ENCODE measurements at places on chromosomes 5 and 9.
A peak's percentile ranks its signal among the peaks of the same experiment; 100 is the strongest.

GRCh38 chr5:104327801-104328200 lies 765.2 kb upstream of the NUDT12 start:
- DNase-seq, result no peak

DNA sequence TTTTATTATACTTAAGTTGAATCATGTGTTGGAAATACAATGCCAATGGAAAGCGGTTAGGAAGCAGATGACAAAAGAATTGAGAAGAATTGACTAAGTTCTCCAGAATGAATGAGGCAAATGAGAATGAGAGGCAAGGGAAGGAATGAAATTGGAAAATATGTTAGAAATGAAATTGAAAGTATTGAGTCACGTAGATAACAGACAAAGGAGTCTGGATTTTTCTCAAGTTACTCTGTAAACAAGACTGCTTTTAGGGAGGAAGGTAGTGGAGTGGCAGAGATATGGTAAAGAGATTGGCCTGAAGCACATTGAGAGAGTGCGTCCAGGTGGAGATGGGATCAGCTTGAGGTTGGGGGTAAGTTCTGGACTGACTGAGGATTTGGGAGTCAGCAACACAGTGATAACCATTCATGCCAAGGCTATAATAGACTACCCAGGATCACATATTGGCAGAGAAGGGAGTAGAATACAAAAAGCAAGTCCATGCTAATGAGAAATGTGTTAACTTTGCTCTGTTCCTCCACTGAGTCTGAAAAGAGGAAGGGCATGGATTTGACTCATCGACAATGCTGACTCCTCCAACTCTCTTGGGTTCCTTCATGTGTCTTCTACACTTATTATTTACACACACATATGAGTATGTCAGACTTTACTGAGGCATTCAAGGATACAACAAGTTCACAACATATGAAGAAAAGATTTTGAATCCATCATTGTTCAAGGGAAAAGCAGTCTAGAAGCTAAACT lies 814.2 kb upstream of the ZNF608 start:
- no peak for DNase-seq

DNA sequence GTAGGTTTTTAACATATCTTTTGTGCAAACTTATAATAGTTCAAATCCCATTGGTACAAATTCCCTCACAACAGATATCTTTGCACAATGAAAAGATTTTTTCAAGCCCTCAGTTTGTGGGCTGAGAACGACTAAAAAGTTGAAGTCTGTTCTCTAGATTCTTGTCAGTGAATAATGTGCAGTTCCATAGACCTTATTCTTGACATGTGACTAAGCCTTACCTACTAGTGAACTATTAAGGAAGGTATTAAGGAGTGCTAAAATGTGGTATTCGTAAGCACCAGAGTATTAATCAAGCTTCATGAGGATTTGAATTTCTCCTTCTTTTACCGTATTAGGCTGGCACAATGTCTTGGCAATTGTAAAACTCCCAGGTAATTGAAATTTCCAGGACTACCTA lies 205.6 kb upstream of the DMRTA1 start:
- no peak for DNase-seq

GRCh38 chr5:139848508-139849100 lies 53.0 kb downstream of the PSD2 start:
- peak; percentile 28 for DNase-seq

DNA sequence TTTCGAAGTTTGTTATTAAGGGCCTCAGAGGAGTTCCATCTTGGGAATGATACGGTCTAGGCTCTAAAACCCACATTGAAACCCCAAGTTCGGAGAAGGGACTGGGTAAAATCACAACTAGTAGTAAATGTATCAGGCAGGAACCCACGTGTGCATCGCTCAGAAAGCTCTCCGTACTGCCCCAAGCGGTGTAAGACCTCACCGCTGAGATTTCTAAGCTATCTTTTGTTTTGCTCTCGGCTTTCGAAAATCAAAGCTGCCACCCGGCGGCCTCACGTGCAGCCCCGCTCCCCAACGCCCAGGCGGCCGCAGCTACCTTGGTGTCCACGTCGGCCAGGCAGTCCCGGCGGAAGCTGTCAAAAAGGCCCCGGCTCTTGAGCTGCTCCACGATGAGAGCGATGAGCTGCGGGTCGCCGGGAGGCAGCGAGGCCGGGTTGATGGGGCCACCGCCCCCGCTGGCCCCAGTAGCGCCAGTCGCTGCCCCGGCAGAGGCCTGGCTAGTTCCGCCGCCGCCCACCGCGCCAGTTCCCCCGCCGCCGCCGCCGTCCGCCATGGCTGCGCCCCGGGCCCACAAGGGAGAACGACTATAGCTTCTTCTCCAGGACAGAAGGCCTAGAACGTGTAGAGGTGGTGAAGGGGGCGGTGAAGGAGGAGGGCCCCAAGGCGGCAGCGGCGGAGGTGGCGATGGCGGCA lies 420 bp downstream of the BOD1 start:
- DNase-seq, result peak; percentile 80

GRCh38 chr9:137252555-137253506 lies 1.7 kb downstream of the STPG3 start:
- DNase-seq, result no peak

DNA sequence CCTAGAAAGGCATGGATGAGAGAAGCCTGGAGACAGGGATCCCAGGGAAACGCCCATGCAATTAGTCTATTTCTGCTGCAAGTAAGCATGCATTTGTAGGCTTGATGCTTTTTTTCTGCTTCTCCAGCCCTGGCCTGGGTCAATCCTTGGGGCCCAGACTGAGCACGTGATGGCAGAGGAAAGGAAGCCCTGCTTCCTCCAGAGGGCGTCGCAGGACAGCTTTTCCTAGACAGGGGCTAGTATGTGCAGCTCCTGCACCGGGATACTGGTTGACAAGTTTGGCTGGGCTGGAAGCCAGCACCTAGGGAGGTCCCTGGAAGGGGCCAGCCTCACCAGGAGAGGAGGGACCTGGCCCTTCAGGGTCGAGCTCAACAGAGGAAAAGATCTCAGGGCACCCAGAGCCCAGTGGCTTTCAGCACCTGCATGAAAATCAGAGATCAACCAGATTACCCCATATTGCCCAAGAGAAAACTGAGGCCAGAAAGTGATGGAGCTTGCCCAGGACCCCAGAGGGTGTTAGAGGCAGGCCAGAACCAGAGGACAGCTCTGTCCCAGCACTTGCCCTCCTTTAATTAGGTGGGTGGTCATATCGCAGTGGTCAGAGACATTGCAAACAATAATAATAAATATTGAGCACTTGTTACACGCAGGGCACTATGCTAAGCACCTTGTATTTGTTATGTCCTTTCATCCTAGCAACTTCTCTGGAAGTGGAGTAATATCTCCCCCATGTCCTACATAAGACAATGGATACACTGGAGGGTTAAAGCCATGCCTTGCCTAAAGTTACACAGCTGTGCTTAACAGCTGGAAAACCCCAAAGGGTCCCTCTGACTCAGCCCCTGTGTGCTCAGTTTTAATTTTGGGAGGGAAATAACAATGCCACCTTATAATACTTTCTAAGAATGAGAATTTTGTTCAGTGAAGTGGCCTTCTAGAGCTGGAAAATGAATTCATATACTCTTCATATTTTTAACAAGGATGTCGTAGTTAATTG lies 67.1 kb downstream of the KLF4 start:
- DNase-seq, result peak; percentile 46

- DNase-seq, result no peak
These were observed 5.1 kb downstream of the PNPLA7 start for GRCh38 chr9:137545123-137545522.

DNA sequence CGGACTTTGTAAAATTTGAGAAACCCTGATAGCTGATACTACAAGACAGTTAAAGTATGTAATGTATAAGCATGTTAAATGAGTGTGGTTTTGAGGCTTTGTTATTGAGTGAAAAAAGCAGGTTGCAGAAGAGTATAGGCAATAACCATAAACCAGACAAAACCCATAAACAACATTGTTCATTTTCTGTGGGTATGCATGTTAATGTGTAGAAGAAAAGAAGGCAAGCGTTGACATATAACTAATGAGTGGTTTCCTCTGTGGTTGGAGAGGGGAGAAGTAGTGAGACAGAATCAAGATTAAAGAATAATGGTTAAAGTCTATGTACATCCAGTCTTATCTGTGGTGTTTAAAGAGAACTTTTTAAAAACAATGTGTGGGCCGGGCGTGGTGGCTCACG lies 26.2 kb downstream of the RAD23B start:
- no peak for DNase-seq

GRCh38 chr9:1869843-1870242 lies 145.3 kb upstream of the SMARCA2 start:
- peak; percentile 45 for DNase-seq

DNA sequence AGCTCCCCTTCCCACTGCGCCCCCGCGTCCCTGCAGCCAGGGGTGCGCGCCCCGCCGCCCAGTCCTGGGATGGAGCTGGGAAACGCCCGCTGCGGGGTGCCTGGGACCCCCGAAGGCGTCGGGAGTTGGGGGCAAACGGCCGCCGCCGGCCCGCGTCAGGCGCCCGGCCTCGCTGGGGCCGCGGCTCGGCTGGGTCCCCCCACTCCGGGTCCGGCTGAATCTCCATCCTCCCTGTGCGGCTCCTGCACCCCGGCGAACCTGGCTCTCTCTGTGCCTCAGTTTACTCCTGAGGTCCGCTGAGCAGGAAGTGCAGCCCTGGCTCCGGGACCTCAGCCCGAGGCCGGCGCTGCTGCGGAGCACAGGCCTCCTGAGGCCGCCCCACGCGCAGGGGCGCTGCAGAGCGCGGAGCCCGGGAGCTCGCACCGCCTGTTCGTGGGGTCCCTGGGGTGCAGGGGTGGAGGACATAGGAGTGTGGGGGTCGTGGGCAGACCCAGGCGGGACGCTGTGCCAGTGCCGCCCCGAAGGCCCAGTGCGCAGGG lies 13.9 kb upstream of the TMEM250 start:
- no peak for DNase-seq

- DNase-seq, result no peak
These were observed 253.3 kb downstream of the EDIL3 start for GRCh38 chr5:84131372-84131771.

GRCh38 chr5:81766611-81767010 lies 15.7 kb upstream of the SSBP2 start:
- DNase-seq, result no peak

DNA sequence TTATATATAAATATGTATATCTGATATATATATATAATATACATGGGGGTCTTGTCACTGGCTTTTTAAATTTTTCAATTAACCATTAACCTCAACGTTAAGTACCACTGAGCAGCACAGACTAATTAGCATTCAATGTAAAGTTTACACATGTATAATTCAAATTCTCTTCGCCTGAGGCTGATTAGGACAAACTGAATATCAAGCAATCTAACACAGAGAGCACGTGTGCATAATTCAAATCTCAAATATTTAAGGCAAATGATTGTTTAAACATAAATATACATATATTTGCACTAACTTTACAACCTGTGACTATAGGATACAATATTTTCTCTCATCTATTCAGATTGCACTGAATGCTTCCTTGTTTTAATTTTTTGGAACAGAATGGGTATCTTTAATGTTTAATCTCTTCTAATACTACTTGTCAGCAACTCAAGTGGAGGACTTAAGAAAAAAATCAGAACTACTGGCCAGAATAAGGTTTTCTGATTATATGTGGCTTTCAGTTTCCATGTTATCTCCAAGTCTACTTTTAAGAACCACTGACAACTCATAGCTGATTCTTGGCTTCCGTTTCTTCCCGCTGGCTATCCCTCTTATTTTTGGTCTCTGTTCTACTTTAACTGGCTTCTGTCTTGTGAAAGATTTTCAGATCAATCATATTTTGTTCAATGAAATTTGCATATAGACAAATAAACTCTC lies 204.8 kb downstream of the MLLT3 start:
- no peak for DNase-seq

GRCh38 chr5:149667084-149667828 lies 62.9 kb upstream of the PPARGC1B start:
- DNase-seq, result peak; percentile 34

- no peak for DNase-seq
These were observed 45.5 kb downstream of the DROSHA start for GRCh38 chr5:31486441-31486840.

GRCh38 chr9:130608554-130609134 lies 29.3 kb downstream of the FUBP3 start:
- DNase-seq, result no peak

DNA sequence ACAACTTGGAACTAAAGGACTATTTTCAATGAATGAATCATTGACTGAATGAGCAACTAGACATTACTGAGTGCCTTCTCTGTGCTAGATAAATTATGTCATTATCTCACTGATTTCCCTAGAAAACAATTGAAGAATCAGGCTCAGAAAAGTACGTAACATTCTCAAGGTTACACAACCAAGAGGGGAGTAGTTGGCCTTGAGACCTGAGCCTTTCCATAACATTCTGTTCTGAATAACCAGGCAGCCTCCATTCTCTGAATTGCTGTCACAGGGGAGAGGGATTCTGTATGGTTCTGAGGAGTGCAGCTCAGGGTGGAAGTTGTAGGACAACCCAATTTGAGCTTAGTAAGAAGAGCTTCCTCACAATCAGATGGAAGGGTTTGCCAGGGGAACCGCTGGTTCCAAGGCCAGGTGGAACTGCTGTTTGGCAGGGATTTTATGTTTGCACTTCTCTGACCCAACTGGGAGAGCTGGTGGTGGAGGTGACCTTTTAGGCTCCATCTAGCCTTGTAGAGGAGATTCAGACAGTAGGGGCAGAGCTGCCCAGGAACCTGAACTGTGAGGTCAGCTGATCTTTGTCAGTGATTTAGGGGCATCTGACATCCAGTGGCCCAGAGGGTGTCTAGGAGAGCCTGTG lies 16.3 kb downstream of the POLR1E start:
- no peak for DNase-seq

GRCh38 chr5:38641003-38641402 lies 84.6 kb upstream of the LIFR start:
- no peak for DNase-seq

DNA sequence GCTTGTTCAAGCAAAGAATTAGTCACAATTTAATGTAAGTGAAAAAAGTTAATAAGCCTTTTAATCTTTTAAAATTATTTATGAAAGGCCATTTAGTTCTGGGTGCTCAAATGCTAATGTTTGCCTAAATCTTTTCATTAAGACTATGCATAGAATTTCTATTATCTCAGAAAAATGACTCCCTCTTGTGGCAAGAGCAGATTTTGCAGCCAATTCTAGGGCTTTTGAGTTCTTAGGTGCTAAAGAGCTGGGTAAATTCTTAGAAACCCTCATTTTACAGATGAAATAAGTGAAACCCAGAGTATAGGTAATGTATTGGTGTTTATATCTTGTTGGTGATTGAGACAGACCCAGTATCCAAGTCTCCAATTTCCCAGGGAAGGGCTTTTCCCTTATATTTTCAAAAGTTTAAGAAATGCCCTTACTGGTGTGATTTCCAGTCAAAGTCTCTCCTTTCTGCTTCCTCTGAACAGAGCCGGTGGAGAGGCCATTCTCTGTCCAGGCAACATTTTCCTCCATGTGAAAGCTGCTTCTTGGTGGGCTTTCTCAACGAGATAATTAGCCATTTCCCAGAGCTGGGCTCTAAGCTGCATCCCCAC lies 24.1 kb upstream of the PCSK5 start:
- DNase-seq, result peak; percentile 18

- peak; percentile 10 for DNase-seq
These were observed 67.6 kb downstream of the ARHGEF28 start for GRCh38 chr5:73693573-73694061.

Measured in activated CD4-positive, alpha-beta memory T cell treated with anti-CD3 and anti-CD28 coated beads for 36 hours (primary cell).